ENCODE measurements at places on chromosomes 3 and 15. TPM values are rescaled to one million over a fixed set of nuclear protein-coding genes. Genes with fewer than 3 reads are reported as not detected.
A peak's percentile ranks its signal among the peaks of the same experiment; 100 is the strongest.

Gene GOLGA8T
- 0.19 TPM for total RNA-seq

Gene GOLGA6L9
- total RNA-seq: 4.9 TPM

Gene LRRIQ4
- 0.22 TPM for total RNA-seq

DNA sequence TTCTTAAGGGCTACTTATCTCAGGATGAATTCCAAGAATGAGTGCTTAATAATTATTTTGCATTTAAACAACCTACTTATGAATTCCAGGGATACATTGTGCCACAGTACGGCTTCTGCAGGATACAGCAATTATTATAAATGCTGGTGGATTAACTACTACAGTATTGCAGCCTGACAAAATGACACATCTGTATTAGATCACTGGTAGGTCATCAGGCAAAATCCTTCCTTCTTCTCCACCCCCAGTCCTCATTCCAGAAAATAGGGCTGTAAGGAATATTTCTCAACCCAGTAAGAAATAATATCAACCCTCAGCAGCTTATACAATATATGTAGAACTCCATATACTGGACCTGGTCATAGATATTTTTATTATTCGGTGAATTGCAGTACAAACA is 79.3 kb upstream of the RORA start:
- no peak for DNase-seq

GRCh38 chr3:15632212-15632580 is 30.7 kb downstream of the BTD start:
- DNase-seq: no peak

GRCh38 chr3:62226601-62227339 is 146.6 kb downstream of the FEZF2 start:
- no peak for DNase-seq

DNA sequence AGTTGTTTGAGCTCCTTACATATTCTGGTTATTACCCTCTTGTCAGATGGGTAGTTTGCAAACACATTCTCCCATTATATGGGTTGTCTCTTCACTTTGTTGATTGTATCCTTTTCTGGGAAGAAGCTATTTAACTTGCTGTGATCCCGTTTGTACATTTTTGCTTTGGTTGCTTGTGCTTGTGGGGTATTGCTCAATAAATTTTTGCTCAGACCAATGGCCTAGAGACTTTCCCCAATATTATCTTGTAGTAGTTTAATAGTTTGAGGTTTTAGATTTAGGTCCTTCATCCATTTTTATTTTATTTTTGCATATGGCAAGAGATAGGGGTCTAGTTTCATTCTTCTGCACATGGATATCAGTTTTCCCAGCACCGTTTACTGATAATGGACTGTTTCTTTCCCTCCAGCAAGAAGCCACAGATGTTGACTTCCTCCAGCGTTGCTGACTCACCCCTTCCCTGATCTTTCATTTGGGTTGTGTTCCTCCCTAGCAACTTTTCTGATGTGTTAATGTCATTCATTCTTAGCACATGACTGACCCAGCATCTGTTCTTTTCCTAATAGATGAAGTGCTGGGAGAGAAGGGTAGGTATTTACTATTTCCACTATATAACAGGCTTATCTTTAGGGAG is 166.7 kb upstream of the SGO1 start:
- DNase-seq: no peak

DNA sequence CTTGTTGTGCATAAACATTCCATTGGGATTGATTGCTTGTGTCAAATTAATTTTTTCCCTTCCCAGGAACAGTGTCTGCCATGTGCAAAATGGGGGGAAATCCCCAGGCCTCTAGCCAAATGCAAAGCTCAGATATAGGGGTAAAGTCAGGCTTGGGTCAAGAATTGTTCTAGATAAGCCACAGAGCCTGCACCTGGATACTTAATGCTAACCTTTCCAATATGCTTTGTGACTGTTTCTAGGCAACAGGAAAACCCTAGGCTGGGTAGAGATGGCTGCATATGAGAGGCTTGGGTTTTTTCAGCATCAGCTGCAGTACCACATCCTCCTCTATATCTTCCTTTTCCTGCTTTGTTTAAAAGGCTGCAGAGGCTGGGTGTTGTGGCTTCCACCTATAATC is 61.9 kb upstream of the ROPN1 start:
- no peak for DNase-seq

- no peak for DNase-seq
Measured at GRCh38 chr15:97849183-97849582, 111.3 kb upstream of the ARRDC4 start.

DNA sequence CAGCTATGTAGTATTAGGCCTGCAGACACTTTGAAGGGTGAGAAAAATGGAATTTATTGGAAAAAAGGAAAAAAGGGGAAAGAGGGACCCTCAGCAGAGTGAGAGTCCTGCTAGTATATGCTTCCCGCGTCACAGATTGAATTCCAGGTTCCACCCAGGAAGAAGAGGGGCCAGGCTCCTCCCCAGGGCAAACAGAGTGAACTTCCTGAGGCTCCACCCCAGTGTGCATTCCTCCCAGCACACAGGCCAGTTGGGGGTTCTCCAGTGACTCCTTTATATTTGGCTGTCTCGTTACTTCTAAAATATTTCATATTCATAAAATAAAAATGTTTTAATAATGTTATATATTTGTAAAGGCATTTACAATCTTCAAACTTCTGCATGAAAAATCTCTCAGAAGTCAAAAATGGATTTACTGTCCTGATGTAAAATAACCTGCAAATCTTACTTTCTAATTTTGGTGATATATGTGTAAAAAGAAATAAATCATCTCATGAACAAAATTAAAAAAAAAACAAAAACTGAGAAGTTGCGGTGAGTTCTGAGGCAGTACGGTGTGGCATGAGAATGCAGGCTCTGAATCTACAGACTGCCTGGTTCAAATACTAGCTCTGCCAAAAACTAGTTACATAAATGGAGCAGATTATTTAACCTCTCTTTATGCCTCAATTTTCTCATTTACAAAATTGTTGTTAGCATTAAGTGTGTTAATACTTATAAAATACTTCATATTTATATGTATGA is 175.8 kb upstream of the P2RY1 start:
- no peak for DNase-seq

DNA sequence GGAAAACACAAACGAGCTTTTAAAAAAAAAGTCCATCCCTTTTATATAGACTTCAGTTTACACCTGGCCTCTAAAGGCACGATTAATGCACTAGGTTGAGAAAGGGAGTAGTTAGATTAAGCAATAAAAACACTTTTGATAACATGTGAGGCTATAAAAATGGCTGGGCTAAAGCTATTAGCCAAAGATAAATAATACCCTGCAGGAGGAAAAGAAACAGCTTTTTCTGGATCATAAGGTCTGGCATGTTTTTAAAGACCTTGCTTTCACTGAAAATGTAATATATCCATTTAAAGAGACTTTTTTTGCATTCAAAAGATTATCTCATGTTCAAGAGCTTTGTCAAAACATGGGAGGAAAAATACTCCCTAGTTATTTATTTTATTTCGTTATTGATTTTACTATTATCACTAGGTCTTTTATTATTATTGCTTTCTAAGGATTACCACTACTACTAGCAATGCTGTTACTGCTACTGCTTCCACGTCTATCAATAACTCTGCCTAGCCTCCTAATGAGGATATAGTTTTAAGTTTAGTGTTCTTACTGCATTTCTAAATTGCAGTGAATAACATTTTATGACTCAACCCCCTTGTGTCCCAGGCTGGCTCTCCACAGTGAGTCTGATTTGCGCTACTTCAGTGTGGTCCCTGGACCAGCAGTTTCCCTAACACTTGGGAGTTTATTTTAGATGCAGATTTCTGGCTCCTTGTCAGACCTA is 93.4 kb downstream of the THRB start:
- no peak for DNase-seq

GRCh38 chr15:100901296-100901695 is 17.9 kb upstream of the LRRK1 start:
- no peak for DNase-seq

- no peak for DNase-seq
Measured at GRCh38 chr3:40169983-40170382, 139.5 kb upstream of the EIF1B start.

DNA sequence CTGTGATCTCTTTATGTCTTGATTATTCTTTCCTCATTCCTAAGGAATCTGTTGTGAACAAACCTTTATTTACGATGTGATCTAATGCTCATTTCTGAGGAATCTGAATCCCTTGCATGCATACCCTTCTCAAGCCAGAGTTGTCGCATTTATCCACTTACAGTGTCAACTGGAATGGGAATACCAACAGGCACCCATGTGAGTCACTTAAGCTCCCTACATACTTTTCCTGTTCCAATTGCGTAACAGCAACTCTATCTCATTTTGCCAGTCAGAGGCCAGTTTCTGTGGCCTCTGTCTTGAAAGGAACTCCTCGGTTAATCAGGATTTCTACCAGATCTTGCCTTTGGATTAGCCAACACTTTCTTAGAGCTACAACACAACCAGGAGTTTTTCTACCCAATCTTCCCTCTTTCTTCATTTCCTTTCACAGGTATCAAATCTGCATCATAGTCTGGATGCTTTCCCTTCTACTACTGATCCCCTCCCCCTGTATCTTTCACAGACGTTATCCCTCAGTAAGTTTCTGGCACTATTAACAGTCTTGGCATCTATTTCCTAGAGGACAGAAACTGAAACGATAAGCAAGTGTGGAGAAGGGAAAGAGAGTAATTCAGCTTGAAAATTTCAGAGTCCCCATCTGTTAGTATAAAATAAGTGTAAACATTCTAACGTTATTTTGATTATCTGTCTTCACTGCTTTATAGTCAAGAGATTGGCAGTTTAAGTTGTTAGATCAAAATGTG is 66.8 kb upstream of the BCHE start:
- DNase-seq: no peak

DNA sequence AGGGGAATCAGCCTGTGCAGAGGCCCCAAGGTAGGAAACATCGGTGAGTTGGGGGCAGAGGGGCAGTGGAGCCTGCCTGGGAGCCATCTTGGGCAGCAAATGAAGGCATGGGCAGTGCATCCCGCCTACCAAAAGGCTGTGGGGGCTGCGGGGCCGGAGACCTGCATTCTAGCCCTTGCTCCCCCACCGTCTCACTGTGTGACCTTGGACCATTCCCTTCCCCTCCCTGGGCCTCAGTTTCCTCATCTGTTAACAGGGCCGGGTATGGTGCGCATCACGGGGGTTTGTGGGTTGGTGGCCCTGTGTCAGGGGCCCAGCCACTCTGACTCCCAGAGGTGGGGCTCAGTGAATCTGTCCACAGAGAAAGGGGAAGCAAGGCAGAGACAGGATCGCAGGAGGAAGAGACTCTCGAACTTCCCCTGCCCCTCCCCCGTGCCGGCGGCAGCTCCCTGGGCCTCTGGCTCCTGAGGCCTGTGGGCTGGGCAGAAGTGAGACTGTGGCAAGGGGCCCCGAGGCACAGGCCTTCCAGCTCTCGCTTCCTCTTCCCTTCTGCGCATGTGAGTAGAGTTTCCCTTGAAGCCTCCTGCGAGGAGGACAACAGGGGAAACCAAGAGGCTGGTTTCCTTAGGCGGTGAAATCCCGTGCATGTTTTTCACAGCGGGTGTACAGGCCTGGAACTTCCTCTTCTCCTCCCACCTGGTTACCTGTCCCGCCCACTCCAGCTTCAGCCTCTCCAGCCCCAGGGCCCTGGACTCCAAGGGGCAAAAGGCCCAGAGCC is 42.9 kb downstream of the IDH2 start:
- DNase-seq: peak; percentile 87

DNA sequence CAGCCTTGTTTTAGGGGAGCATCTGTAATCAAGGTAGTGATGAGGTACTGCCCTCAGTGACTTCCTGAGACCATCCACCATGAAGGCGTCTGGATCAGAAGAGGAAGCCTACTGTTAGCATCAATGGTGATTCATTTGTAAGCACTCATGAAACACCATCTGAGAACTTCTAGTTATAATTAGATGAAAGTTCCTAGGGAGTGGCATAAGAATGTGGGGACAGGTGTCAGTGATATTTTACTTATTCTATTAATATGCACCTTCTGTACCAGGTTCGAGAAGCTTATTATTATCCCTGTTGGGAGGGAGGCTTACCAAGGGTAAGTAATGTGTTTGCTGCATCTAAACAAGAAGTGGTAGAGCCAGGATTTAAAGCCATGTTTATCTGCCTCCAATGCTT is 295.8 kb upstream of the TBL1XR1 start:
- DNase-seq: no peak

GRCh38 chr3:74639681-74640080 is 25.2 kb upstream of the CNTN3 start:
- DNase-seq: no peak

DNA sequence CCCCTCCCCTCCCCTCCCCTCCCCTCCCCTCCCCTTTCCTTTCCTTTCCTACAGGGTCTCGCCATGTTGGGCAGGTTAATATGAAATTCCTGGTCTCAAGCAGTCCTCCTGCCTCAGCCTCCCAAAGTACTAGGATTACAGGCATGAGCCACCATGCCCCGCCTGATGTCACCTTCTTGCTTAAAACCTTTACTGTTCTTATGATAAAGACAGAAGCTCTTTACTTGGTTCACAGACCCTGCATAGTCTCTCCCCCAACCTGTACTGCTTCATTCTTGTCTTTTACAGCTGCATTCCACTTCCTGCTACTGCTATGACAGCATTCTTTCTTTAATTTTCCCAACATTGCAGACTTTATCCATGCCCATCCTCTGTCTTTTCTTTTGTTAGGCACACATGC is 20.8 kb downstream of the MED12L start:
- no peak for DNase-seq

- no peak for DNase-seq
Measured at GRCh38 chr3:167874671-167875372, 139.3 kb downstream of the SERPINI1 start.

- no peak for DNase-seq
Measured at GRCh38 chr3:114659109-114660061, 365.6 kb downstream of the TIGIT start.

- DNase-seq: no peak
Measured at GRCh38 chr15:99720533-99720932, 12.7 kb downstream of the LYSMD4 start.

DNA sequence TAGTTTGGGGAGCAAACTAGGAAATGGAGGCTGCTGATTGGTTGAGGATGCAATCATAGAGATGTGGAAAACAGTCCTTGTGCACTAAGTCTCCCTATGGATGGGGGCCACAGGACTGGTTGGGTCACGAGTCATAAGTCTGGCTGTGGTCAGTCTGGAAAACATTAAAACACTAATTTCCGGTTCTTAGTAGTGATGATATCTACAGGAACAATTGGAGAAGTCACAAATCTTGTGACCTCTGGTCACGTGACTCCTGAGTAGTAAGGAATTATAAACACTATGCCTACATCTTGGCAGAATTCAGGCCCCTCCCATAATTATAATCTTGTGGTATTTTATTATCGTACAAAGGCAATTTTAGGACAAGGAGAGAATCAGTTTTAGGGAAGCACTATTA is 317.3 kb upstream of the ARPP21 start:
- DNase-seq: no peak

- no peak for DNase-seq
Measured at GRCh38 chr15:63611177-63611576, 14.0 kb downstream of the FBXL22 start.

DNA sequence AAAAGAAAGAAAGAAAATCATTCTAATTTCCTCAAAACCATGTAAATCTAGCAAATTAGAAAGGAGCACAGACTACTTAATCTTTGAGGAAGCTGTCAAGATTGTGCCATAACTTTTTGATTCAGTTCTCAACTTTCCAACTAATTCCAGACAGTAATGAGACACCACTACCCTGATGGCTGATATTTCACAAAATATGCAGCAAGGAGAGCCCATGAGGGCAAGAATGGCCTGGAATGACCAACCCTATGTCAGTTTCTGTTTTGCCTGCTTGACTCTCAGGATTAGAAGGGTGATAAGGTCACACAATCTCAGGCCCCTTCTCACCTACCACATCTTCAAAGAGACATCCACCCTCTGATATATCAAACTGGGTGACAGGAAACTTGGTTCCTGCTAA is 134.7 kb downstream of the MAGI1 start:
- DNase-seq: no peak

GRCh38 chr15:87710406-87710805 is 546.1 kb downstream of the NTRK3 start:
- DNase-seq: no peak

Measured in activated T-cell treated with anti-CD3 and anti-CD28 coated beads, Interleukin-2, amount 50 U/mL, for 72 hours (primary cell).